ENCODE measurements at places on chromosomes 7 and 10. TPM values are rescaled to one million over a fixed set of nuclear protein-coding genes. Genes with fewer than 3 reads are reported as not detected.

SSC4D gene
- not detected for total RNA-seq

C10orf53 gene
- not detected for total RNA-seq

GNAI1 gene
- total RNA-seq = 53.2 TPM

HTR5A gene
- not detected for total RNA-seq

ADIRF gene
- total RNA-seq = 8.5 TPM

ANXA8 gene
- total RNA-seq = not detected

WDFY4 gene
- 0.26 TPM for total RNA-seq

CDH23 gene
- 8.5 TPM for total RNA-seq

NOS3 gene
- 6.6 TPM for total RNA-seq

SLC18A2 gene
- total RNA-seq = 0.26 TPM
